ENCODE measurements at places on chromosomes 7 and 10.

DNA sequence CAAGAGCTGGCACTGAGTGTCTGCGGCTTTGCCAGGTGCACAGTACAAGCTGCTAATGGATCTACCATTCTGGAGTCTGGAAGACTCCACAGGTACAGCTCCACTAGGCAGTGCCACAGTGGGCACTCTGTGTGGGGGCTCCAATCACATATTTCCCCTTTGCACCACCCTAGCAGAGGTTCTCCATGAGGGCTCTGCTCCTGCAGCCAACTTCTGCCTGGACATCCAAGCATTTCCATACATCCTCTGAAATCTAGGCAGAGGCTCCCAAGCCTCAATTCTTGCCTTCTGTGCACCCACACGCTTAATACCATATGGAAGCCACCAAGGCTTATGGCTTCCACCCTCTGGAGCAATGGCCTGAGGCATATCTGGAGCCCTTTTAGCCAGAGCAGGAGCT lies 29.2 kb downstream of the IQUB start:
- DNase-seq: no peak

DNA sequence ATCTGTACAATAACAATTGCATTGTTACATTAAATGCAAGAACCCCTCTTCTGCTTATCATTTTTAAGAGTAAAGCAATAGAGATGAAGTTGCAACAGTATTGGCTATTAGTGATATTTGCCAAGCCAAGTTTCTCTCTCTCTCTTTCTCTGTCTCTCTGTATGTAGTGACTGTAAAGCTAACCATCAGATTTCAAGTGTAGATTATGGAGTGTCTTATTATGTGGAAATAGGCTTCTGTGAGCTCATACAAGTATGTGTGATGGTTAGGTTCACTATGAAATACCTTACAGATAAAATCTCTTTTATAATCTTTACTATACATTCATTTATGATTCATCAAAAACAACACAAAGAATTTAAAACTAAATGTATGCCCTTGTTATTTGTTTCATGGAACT lies 28.6 kb upstream of the NRP1 start:
- DNase-seq: no peak

GRCh38 chr10:120943542-120943941 lies 92.4 kb downstream of the WDR11 start:
- no peak for DNase-seq

DNA sequence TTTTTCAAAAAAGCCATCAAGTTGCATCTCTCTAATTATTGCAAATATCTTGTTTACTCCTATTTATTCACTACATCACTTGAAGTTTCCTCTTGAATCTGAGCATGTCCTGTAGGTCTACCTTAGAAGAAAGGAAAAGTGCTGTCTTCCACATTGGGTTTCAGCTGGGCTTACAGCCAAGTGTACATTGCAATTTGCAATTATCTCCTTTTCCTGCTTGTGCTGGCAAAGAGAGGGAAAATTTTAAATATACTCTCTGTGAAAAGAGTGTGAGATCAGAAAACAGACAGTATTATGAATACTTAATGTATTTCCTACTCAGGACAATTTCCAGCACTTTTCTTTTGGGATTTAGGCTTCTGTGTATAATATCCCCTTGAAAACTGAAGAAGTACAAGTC lies 839.7 kb downstream of the CNTNAP2 start:
- no peak for DNase-seq

DNA sequence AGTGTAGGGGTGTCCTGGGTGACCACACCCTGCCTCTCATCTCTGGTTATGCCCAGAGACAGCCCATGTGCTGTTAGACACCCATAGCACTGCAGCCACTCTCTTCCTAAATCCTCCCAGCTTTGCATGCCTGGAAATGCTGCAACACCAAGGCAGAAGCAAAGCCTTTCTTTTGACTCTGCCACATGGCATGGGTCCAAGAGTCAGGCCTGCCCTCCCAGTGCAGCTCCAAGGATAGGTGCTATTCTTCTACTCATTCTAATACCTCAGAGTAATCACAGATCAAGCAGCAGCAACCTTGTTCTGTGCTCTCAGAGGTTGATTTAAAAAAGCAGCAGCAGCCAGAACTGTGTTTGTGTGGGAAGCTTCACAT lies 23.4 kb downstream of the FRMPD2 start:
- DNase-seq: no peak

- no peak for DNase-seq
Measured at GRCh38 chr10:88835910-88836221, 15.8 kb downstream of the ANKRD22 start.

DNA sequence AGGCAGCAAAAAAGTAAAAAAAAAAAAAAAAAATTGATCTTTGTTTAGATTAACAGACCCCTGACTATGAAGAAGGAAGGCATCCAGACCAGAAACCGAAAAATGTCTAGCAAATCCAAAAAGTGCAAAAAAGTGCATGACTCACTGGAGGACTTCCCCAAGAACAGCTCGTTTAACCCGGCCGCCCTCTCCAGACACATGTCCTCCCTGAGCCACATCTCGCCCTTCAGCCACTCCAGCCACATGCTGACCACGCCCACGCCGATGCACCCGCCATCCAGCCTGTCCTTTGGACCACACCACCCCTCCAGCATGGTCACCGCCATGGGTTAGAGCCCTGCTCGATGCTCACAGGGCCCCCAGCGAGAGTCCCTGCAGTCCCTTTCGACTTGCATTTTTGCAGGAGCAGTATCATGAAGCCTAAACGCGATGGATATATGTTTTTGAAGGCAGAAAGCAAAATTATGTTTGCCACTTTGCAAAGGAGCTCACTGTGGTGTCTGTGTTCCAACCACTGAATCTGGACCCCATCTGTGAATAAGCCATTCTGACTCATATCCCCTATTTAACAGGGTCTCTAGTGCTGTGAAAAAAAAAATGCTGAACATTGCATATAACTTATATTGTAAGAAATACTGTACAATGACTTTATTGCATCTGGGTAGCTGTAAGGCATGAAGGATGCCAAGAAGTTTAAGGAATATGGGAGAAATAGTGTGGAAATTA lies 19.4 kb downstream of the GATA3 start:
- DNase-seq: no peak

GRCh38 chr10:70212879-70213278 lies 20.4 kb downstream of the PPA1 start:
- no peak for DNase-seq

DNA sequence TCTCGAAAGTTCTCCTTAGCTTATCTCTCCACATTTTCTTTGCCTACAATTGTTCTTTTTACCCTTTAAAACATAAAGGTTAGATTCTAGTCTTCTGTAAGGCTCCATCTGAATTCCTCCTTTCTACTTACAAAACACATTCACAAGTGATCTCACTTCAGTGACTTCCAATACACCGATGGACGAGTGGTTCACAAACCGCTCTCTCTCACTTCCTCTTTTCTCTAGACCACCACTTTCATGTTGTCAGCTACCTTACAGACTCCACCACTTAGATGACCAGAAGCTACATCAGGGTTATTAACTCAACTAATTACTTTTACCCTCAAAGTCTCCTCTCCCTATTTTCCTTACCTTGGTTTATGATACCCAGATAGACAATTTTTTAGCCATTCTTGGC lies 11.8 kb downstream of the MET start:
- DNase-seq: no peak

- DNase-seq: no peak
Measured at GRCh38 chr7:5463031-5463430, 39.4 kb upstream of the TNRC18 start.

DNA sequence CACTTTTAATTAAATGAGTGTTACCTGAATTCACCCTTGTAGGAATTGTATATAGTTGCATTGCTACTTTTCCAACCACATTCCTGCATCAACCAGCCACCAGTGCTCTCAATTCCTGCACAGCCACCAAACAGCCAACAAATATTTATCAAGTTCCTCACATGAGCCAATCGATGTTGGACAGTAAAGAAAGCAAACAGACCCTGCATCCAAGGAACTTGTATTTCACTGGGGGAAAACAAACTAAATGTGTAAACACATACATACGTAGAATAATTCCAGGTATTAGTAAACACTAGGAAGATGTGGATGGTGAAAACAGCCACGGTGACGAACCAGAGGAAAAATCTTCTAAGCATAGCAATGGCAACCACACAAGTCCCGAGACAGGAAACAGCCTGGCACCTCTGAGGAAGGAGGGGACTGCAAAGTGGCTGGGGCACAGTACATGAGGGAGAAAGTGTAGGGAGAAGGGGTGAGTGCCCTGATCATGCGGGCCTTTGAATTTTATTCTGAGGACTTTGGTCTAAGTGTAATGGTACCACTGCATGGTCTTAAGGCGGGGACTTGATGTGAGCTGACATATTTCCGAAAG lies 111.2 kb downstream of the XRCC2 start:
- DNase-seq: no peak

DNA sequence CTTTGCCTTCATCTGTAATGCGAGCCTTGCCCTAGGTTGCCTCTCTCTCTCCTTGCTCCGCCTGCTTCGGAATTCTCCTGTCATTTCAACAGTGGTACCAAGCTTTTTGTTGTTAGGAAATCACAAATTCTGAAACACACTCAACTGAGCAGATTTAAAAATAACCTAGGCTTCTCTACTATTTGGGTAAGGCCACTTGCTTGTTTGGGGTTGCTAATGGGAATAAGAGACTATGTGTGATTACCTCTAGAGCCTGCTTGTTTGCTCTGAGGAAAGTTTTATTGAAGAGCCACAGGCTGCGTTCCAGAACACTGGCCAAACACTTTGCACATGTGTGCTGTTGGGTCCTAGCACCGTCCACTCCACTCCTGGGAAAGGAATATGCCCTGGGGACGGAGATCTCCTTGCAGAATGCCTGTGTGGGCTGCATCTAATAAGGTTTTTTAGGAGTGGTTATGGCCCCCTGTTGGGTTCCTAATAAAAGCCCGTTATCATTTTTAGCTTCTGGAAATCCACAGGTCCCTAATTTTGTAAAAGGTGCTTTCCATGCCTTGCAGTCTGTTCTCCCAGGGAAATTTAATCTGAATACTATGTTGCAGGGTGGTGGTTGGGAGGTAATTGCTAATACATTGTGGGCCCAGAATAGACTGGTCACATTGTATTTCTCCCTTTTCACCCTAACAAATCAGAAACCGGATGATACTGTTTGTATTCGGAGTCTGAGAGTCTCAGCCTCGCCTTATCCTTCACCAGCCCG lies 68.7 kb upstream of the KLF6 start:
- DNase-seq: peak; percentile 49

DNA sequence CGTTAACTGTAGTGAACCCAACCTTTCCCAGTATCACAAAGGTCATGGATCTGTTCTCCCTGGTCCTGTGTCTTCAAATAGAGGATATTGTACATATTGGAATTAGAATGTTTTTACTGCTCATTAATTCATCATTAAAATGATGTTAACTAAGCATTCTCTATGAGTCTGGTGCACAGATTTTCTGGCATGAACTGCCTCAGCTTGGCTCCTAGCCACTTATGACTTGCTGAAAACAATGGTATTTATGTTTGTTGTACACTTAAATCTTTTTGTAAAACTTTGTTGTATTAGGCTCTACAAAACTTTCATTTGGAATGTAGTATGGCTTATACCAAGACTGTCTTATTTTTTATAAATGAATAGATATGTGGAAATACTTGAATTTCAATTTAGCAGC lies 329.4 kb downstream of the TFEC start:
- no peak for DNase-seq

DNA sequence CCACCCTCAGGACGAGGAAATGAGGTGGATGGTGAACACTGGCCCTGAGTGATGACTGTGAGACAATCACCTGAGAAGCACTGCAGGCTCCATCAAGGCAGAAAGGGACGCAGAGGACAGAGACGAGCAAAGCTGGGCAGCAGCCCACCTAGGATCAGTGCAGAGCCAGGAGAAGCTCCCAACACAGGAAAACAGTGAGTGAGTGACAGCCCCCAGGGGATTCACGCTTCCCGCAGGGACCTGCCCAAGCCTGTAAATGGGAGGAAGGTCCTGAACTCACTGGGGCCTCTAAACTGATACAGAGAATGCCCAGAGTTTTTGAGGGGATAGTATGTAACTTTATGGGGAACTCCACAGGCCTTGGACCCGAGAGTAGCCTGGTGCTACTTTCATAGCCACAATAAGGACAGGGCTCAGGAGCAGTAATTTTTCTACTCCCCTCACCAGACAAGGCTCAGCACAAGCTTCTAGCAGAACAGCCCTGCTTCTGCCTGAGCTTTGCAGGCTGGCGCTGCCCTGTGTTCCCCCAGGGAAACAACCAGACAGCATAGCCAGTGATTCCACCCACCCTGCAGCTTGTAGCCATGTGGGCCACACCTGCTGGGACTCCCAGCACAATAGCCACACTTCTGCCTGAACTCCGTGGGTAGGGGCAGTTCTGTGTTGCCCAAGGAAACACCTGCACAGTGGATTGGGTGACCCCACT lies 708.4 kb downstream of the POM121L12 start:
- no peak for DNase-seq

- DNase-seq: no peak
Measured at GRCh38 chr10:85603151-85603940, 763.2 kb downstream of the GRID1 start.

DNA sequence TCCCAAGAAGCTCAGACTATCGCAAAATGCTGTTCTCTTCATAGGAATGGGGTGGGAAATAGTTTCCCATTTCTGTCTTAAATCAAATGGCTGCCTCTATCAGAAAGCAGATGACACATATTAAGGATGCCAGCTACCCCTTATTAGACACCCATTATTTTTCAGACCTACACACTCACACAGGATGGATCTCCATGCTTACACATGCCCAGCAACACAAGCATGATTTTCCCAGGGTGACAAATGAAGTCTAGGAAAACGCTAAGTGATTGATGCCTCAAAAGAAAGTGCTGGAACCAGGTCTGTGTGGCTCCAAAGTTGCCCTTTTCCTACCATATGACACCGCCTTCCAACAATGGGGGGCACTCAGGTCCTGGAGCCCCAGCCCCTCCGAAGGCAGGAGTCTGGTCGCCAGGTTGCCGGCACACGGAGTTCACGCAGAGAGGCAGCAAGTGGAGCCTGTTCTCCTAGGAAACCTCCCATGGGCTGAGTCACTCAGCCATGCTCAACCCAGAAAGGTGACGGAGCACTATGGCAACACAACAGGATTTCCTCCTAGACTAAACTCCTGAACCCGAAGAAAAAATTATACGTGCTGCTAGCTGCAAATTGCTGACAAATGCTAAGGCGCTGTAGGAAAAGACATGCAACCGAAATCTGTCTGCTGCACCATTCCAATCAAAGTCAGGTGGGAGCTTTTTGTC lies 19.8 kb downstream of the VOPP1 start:
- DNase-seq: peak; percentile 43

- no peak for DNase-seq
Measured at GRCh38 chr10:78849115-78849514, 219.7 kb upstream of the ZMIZ1 start.

DNA sequence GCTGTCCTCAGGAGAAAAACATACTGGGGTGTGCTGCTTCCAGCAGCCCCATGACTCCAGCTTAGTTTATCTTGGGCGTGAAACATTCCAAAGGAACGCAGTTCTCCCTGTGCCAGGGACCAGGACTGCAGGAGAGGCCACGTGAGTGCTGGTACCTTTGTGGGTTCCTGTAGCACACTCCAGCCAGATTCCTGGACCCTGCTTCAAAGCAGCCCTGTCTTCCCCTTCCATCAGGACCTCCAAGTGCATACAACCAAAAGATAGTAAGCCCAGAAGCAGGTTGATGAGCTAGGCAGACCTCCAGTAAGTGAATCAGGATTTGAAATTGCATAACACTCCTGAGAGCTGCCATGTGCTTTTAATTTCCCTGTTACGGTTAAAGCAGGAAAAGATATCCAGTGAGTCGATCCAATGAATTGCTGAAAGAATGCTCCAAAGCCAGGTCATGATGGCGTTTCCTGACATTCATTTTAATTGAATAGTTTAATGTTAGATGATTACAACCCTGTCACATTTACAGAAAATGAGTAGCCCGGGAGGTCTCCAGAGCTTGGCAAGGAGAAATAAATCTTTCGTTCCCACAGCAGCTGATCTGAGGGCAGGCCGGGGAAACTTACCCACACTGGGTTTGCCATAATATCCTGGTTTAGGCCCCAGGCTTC lies 38.9 kb upstream of the CPXM2 start:
- DNase-seq: no peak

All from cerebellar cortex (tissue), 1 donor.